ENCODE measurements at places on chromosomes 12 and 14.

DNA sequence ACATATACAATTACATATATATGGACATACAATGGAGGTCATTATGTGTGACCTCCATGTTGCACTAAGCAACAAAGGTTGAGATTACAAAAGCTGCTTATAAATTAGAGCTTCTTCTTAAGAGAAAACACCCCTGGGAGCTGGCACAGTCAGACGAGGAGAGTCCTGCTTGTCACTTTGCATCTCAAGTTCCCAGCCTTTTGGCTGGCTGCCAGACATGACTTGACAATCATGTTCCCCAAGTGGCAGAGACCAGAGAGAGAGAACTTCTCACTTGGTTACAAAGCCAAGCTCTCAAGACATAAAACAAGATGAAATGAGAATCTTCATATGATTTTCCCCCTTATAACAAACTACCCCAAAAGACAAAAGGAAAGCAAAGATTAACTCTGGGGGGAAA, 8.5 kb upstream of the SYNJ2BP start:
- no peak for DNase-seq

- peak; percentile 87 for DNase-seq
Observed at GRCh38 chr12:113245695-113246477, 24.6 kb downstream of the TPCN1 start.

GRCh38 chr14:68576031-68576430, 216.8 kb downstream of the ZFP36L1 start:
- no peak for DNase-seq

GRCh38 chr14:52266782-52267181, 716 bp upstream of the PTGDR start:
- DNase-seq: no peak

GRCh38 chr12:56722832-56723231, 2.3 kb downstream of the NACA start:
- no peak for DNase-seq
